Fibroblast of lung (primary cell): ENCODE measurements at places on chromosomes 6 and 20. TPM values are rescaled to one million over a fixed set of nuclear protein-coding genes. Genes with fewer than 3 reads are reported as not detected.

GRCh38 chr6:16277101-16277981 lies 39.0 kb downstream of the GMPR start:
- DNase-seq, result peak; percentile 94

GRCh38 chr6:129679275-129679674 lies 30.7 kb downstream of the ARHGAP18 start:
- DNase-seq, result no peak

DNA sequence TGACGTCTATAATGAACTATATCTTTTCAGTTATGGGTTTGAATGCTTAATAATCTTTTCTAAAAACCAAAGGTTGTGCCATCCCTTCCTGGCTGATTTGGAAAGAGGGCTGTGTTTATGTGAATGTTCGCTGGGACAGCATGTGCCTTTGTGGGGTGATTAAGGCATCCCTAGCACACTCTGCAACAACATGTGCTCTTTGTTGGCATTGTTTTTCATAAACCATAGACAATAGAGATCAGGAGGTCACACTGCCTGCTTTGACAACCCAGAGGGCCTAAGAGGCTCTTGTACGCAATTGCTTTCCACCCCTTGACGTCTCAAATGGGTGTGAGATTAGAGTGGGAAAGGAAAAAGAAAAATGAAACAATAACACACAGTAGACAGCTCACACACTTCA lies 116.0 kb downstream of the LRRC1 start:
- peak; percentile 47 for DNase-seq

- no peak for DNase-seq
Observed at GRCh38 chr20:42634156-42634555, 555.5 kb downstream of the PTPRT start.

The TINAG gene
- total RNA-seq, result not detected in 2 replicates

The TGM3 gene
- under 0.01 TPM in 1 of 2 replicates, not detected in the other for total RNA-seq

The NHSL1 gene
- total RNA-seq, result 10.0 and 10.6 TPM in 2 replicates

The ZC3H12D gene
- total RNA-seq, result under 0.01 and 0.17 TPM in 2 replicates

The TFAP2C gene
- not detected in 2 replicates for total RNA-seq

The CDH4 gene
- total RNA-seq, result 2.3 and 4.8 TPM in 2 replicates
